ENCODE measurements at places on chromosomes 5 and 9. TPM values are rescaled to one million over a fixed set of nuclear protein-coding genes. Genes with fewer than 3 reads are reported as not detected.

The ANKRD18B gene
- total RNA-seq, result 1.4 TPM

The SLC36A2 gene
- total RNA-seq, result not detected

The PDE6A gene
- 0.05 TPM for total RNA-seq

The MOB3B gene
- 0.85 TPM for total RNA-seq

The GFI1B gene
- total RNA-seq, result not detected

The ANKRD34B gene
- total RNA-seq, result not detected

The GCNT1 gene
- total RNA-seq, result 9.9 TPM

The TSLP gene
- total RNA-seq, result under 0.01 TPM

The SLC25A2 gene
- total RNA-seq, result 0.09 TPM

The PCDHGB2 gene
- total RNA-seq, result 0.51 TPM

The ANKRD31 gene
- total RNA-seq, result 0.05 TPM

All from dermis blood vessel endothelial cell (primary cell).